ENCODE measurements at places on chromosomes 5 and 9.

DNA sequence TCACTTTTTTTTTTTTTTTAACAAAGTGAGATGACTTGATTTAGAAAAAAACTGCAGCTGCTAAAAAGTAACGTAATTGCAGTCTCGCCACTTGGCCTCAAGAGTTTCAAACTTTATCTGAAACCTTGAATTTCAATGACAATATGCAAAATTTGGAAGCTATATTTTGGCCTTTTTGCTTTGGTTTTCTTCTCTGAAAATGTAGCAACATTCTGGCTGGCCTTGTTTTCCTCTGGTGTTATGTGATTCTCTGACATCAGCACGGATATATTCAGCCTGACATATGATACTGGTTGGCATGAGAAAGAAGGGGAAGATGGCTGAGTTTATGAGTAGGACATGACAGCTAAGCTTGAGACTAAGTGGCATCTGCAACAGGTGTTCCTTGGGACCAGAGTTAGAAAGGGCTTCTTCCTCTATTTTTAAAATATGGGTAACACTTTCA, 136.5 kb downstream of the MEF2C start:
- no peak for DNase-seq

DNA sequence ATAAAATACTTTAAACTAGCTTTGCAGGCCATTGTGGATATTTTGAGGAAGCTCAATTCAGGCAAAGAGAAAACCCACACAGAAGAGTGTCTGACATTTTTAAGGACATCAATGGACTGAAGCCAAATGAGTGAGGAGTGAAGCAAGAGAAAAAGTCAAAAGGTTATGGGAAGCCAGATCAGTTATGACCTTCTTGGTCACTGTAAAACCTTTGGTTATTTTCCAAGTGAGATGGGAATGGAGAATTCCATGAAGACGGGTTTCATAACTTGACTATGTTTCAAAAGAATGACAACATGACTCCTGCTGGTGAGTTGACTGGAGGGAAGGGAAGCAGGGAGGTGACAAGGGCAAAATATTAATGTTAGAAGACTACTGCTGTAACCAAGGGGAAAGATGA, 585.2 kb downstream of the EFNA5 start:
- no peak for DNase-seq

- DNase-seq, result no peak
Observed at GRCh38 chr9:76891279-76891678, 14.6 kb downstream of the PRUNE2 start.

- DNase-seq, result no peak
Observed at GRCh38 chr5:177232761-177233160, 70.8 kb downstream of the RAB24 start.

DNA sequence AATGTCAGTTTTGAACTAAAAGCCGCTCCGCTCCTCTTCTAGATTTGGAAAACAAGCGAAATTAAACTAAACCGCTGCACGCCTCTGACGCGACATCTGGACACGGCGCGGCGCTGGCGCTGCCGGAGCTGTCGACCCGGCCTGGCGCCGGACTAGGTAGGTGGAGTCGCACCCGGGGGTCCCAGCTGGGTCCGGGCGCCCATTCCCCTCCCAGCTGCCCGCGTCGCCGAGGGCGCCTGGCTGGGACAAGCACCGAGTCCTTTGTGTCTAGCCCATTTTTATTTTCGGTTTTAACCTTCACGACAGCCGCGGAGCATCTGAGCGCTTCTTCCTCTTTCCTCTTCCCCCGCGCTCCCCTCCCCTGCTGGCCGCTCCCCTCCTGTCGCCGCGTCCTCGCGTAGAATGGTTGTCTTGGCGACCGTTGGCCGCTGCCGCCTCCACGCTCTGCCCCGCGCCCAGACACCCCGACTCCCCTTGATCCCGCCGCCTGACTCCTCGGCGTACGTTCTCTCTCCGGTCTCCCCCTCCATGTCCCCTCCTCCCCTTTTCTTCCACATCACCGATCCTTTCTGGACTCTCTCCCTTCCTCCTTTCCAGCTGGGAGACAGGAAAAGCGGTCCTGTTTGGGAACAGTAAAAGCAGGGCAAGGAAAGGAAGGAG, 545 bp downstream of the CDKN2B-AS1 start:
- peak; percentile 68 for DNase-seq

GRCh38 chr5:156329171-156329611, 2.2 kb downstream of the SGCD start:
- no peak for DNase-seq

DNA sequence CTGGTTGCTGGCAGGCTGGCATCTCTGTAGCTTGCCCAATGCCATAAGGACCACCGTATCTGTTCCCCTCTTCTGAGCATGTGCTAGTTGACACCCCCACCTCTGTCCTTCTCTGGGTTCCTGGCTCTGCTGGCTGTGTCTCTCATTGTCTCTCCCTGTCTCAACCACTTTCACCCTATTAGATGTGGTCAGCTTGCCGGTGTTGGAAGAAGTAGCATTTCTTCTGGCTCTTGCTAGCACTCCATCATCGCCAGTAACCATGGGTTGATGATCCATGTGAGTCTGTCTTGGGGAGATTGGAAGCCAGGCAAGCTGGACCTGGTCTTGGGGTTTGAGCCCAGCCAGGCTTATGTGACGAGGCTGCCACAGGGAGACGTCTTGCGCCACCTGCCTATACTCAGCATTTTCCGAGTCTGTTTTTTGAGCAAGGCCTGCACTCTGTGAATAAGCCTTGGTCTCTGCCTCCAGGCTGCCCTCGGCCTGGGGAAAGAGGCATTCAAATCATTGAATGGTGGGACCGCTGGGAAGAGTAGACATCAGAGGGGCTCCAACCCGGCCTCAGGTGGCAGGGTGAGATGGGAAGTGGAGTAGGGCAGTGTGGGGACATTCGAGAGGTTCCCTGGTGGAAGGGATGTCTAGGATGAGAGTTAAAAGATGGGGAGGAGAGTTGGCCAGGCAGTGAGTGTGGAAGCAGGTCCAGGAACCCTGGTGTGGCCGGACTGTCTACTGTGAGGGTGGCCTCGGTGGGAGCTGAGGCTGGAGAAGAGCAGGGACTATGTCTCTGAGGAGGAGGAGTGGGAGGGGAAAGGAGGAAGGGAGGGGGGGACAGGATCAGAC, 74.3 kb downstream of the ZNF618 start:
- DNase-seq, result no peak

DNA sequence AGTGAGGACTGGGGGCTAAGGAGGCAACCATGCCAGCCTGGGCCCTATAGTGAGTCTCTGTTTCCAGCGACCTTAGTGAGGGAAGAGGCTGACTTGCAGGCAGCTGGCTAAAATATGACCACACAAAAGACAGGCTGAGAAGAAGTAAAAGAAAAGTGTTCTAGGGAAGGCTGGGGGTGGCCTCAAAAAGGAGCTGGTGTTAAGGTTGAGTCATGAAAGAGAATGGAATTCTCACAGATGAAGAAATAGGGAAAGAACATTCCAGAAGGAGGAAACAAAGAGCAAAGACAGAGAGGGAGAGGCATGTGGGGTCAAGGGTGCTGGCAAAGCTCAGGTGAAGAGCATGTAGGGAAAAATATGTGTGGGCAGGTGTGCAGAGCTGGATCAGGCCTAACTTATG, 302.7 kb upstream of the RFX3 start:
- DNase-seq, result no peak

GRCh38 chr5:131305138-131305689, 41.4 kb downstream of the CDC42SE2 start:
- no peak for DNase-seq

GRCh38 chr9:6620796-6621195, 24.7 kb downstream of the GLDC start:
- DNase-seq, result no peak

- DNase-seq, result no peak
Observed at GRCh38 chr5:176762489-176762888, 47.9 kb upstream of the UNC5A start.

GRCh38 chr9:74503219-74503618, 6.1 kb downstream of the RORB start:
- no peak for DNase-seq

DNA sequence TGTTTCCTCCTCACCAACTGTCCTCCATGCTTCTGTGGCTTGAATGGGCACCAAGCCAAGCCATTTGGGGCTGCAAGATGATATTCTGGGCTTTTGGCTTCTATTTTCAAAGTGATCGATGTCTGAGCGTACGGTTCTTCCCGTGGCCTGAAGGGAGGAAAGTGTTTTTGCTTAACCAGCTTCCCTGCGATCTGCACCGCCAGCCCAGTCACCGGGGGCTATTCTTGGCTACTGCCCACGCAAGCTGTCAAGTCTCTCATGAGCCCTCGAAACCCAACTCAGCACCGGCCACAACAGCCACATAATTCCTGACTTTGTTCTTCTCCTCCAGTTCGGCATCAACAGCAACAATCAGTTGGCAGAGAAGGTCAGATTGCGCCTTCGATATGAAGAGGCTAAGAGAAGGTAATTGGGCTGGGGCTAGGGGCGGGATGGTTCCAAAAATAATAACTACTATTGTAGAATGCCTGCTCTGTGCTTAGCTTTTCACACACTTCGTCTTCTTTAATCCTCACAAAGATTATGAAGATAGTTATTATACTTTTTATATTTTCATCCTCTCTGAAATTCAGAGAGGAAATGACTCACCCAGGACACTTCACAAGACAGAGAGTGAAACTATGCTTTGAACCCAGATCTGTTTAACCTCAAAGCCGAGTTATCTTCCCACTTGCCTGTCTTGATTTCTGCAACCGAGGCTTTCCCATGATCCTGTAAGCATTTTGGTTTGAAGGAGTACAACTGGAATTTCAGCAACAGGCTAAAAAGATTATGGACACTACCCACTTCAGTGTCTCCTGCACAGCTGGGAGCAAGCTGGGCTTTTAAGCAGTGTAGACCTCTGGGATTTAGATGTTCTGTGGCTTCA, 76.4 kb upstream of the RARS1 start:
- DNase-seq, result no peak

GRCh38 chr5:96297290-96297689, 135.8 kb downstream of the PCSK1 start:
- no peak for DNase-seq

GRCh38 chr5:82639393-82640144, 361.4 kb upstream of the RPS23 start:
- DNase-seq, result no peak

GRCh38 chr5:96121364-96121763, 159.7 kb upstream of the ELL2 start:
- DNase-seq, result no peak

DNA sequence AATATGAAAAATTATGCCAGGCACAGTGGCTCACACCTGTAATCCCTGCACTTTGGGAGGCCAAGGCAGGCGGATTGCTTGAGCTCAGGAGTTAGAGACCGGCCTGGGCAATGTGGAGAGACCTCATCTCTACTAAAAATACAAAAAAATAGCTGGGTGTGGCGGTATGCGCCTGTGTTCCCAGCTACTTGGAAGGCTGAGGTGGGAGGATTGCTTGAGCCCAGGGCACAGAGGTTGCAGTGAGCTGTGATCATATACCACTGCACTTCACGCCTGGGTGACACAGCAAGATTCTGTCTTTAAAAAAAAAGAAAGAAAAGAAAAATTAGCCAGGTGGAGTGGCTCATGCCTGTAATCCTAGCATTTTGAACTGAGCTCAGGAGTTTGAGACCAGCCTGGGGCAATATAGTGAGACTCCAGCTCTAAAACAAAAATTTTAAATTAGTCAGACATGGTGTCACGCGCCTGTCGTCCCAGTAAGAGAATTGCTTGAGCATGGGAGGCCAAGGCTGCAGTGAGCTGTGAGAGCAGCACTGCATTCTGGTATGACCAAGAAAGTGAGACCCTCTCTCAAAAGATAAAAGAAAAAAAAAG, 18.0 kb downstream of the PLAA start:
- DNase-seq, result no peak

- DNase-seq, result no peak
Observed at GRCh38 chr9:84874022-84874421, 204.5 kb downstream of the NTRK2 start.
